ENCODE measurements at places on chromosomes 7 and 10.

- DNase-seq = no peak
Observed at GRCh38 chr10:11330383-11331045, 280.9 kb downstream of the USP6NL start.

DNA sequence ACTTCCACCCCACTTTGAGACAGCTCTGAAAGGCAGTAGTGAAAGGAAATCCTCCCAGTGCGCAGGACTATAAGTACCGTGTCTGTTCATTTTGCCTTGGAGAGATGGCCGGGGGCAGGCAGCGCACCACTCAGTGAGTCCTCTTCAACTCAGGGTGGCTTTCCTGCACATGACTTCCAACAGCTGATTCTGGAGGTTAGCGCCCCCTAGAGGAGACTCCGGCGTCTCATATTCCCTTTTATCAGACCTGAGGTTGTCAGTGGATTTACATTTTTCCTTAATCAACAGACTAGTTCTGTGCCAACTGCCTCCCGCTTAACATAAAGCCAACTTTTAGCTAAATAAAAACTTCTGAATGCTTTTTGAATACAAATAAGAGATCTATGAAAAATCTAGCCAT, 101.0 kb downstream of the HERPUD2 start:
- DNase-seq = no peak

GRCh38 chr10:36423821-36424248, 701.6 kb upstream of the ANKRD30A start:
- no peak for DNase-seq

GRCh38 chr10:100696477-100696901, 48.9 kb upstream of the PAX2 start:
- no peak for DNase-seq

DNA sequence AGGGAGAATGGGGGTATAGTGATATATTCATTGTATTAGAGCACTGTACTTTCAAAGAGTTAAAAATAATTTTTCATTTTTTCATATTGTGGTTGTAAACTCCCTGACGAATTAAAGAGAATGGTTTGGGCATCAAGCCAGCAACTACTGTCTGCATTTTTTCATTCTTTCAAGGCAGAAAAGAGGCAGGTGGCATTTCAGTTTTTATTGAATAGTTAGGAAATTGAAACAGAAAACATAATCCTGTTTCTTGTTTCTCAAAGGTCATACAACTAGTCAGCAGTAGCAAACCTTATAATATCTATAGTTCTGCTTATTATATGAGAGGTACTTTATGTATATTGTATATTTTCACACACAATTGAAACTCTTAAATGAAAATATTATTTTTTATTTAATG, 303.9 kb upstream of the KCND2 start:
- no peak for DNase-seq

DNA sequence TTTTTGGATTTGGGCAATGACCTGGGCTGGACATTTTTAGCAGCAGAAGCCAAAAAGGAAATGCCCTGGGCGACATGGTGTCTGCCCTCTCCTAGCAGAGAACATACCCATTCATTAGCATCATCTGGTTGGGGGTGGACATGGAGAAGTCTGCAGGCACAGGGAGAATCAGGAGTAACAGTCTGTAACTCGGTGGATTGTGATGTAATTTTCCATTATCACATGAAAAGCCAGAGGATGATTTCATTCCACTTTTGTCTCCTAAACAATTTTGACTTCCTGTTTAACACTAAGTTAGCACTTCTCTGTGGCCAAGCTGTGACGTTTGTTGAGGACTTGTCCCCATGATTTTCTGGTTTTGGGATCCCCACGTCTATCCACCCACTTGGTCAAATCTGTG, 153.8 kb upstream of the HABP2 start:
- DNase-seq = peak; percentile 50

- DNase-seq = no peak
Observed at GRCh38 chr10:507355-507699, 182.1 kb downstream of the DIP2C start.

GRCh38 chr10:91758303-91759146, 39.7 kb upstream of the TNKS2 start:
- DNase-seq = no peak

DNA sequence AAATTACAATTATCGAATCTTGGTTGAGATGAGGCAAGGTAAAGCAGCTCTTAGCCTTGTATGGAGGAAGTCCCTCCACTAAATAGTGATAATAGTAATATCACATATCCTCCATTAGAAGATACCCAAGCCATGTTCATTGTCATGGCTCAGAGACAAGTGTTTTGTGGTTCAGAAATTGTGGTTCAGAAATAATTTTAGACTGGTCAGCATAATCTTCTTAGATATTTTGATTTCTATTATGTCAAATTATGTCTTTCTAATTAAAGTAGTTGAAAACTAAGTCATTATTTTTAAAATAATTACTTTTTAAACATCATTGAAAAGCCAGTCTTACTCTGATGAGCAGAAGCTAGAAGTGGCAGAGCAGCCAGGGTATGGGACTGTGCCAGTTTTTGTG, 507.7 kb downstream of the HTR7 start:
- no peak for DNase-seq

- DNase-seq = no peak
Observed at GRCh38 chr7:132451161-132451560, 125.1 kb downstream of the PLXNA4 start.

DNA sequence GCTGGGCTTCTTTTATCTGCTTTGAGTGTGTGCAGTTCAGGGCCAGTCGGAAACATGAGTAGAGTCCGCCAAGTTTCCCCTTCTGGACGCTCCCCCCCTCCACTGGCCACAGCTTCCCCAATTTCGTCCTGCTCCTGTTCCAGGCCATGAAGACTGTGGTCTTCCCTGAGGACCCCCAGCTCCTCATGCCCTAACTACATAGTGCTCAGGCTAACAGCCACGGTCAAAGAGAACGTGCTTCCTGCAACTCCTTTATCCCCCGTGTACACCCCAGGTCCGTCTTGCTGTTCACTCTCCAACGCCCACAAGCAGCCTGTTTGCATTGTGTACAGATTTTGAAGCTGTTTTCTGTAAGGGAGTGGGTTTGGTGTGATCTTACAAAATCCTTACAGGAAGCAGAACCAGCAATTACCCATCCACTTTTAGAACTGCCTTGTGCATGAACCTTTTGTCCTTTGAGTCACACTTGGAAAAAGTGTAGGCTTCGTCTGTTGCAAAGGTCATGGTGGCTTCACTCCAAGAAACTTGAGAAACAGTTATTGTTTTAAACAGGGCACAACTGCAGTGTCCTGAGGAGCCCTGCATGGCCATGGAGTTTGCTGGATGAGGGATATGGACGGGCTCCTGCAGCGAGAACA, 77.0 kb upstream of the FAM20C start:
- peak; percentile 21 for DNase-seq

GRCh38 chr10:4590807-4591206, 235.2 kb upstream of the AKR1E2 start:
- DNase-seq = no peak

DNA sequence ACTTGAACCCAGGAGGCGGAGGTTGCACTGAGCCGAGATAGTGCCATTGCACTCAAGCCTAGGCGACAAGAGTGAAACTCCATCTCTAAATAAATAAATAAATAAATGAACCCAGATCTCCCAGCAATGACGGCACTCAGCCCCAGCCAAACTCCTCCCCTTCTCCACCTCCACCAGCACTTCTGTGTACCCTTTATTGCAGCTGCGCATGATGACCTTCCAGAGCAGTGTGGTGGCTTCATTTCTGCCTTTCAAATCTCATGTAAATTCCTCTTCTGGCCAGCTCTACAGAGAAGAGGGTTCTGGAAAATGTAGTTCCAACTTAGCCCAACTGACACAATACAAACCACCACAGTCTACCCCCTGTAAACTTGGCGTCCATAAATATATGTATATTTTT, 108.5 kb downstream of the SLC37A3 start:
- DNase-seq = no peak

DNA sequence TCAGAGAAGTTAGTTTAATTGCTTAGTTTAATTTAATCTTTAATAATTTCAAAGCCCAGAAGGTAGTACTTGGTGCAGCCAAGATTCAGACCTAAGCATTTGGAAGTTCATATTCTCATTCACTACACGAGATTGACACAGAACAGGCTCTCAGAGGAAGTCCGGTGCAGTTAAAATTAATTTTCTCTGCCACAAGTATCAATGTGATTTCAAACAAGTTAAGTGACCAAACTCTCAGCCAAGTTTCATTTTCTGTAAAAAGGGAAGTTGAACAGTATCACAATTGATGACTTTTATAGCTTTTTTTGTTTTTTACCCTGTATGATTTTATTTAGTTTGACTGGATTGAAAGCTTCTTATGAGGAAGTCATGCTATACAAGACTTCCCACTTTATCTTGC, 1494.9 kb upstream of the LRRTM3 start:
- DNase-seq = no peak

GRCh38 chr10:92181575-92181974, 109.3 kb downstream of the CPEB3 start:
- no peak for DNase-seq

- DNase-seq = no peak
Observed at GRCh38 chr10:132982301-132982989, 40.1 kb upstream of the CFAP46 start.

DNA sequence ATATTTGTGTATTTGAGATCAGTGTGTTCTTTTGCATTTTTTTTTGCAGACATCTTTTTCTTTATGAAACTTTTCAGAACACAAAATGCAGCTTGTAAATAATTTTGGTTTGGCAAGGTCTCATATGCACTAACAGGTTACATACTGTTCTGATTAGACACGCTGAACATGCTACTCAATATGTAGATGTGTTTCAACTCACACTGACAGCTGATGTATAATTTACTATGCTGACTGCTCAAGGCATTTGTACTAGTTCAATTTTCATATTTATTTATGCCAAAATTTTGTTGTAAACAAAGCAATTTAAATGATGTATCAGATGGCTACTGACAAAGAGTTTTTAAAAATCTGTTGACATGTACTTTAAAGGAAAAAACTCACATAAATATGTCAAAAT, 123.8 kb downstream of the TFEC start:
- no peak for DNase-seq

DNA sequence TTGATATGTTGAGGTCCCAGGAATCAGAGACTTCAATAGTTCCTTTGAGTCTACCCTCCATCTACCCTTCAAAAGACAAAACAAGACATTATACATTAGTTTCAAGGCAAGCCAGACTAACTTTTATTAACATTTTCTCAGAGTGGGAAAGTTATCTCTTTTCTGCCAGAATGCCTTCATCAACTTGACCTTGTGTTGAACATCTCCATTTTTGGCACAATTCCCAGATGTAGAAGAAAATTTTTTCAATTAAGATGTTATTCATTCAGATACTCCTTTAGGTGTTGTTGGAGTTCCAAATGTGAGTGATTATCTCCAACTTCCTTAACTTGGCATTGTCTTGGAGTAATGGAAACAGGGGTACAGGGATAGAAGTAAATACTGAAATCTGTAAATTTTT, 59.1 kb downstream of the NRF1 start:
- no peak for DNase-seq

DNA sequence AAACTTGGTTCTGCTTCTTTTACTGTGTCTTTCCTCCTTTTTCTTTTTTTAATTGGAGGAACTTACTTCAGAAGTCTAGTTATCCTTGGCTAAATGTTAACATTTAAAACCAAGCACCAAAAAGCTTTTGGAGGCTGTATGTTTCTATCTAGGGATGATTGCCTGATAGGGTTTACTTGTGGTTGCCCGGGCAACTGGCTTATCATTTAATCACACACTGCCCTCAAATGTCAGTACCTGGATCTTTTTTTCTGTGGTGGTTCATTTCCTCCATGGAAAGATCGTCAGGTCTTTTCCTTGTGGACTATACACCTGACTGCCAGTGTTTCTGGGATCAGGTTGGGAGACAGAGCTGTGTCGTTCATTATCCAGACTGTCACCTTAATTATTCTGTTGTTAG, 173.2 kb downstream of the WNT2 start:
- no peak for DNase-seq

GRCh38 chr7:7569615-7570014, 2.9 kb downstream of the MIOS start:
- DNase-seq = no peak

- DNase-seq = no peak
Observed at GRCh38 chr7:139972029-139972428, 90.7 kb downstream of the PARP12 start.

GRCh38 chr7:46741938-46742540, 821.0 kb upstream of the IGFBP3 start:
- no peak for DNase-seq

DNA sequence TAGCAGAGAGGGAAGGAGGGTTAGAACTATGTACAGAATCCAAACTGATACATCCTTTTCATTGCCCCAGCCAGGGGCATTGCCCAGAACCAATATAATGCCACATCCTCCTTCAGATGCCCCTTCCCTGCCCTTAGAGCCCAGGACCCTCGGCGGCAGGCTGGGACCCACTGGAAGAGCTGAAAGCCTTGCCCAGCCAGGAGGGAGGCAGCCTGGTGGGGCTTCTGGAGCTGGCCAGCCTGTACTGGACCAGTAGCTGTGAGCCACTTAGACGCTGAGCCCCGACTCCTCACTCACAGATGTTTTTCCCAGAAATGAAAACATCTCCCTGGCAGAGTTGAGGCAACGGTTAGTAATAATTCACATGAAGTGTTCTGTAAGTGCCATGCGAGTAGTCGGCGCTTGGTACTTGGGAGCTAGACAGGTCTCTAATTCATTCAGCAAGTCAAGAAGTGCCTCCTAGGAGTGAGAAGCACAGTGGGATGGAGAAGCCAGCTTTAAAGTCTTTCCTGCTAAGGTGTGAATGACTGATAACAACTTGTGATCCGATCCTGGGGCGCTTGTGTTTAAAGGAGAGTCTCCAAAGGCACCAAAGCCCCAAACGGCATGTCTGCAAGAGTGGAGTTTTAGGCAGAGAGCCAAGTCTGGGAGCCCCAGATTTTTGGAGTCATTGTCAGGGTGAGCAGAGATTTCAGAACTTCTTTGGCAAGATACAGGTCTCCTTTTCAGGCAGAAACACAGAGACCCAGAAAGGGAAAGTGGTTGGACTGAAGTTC, 9.8 kb downstream of the VSIR start:
- no peak for DNase-seq

- DNase-seq = no peak
Observed at GRCh38 chr10:108500396-108500795, 1335.9 kb upstream of the SORCS1 start.

- DNase-seq = peak; percentile 56
Observed at GRCh38 chr10:75099952-75100763, 11.3 kb upstream of the SAMD8 start.

DNA sequence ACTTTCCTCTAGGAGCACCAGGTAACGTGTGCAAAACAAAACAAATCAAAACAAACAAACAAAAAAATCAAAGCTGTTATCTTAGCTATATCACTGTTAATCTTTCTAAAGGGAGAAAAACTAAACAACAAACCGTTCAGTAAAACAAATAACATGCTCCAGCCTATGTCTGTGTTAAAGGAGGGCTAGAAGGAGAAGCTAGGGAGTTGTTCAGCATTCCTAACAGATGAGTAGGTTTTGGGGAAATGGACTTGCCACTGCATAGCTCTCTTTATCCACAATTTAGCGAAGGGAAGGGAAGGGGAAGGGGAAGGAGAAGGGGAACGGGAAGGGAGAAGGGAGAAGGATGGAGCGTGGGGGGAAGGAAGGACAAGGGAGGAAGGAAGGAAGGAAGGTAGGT, 134.2 kb upstream of the AKR1E2 start:
- DNase-seq = no peak

- no peak for DNase-seq
Observed at GRCh38 chr10:44539178-44539577, 154.3 kb upstream of the CXCL12 start.
